Esophagus mucosa (tissue), 1 donor: ENCODE measurements at places on chromosomes 3 and 15.

DNA sequence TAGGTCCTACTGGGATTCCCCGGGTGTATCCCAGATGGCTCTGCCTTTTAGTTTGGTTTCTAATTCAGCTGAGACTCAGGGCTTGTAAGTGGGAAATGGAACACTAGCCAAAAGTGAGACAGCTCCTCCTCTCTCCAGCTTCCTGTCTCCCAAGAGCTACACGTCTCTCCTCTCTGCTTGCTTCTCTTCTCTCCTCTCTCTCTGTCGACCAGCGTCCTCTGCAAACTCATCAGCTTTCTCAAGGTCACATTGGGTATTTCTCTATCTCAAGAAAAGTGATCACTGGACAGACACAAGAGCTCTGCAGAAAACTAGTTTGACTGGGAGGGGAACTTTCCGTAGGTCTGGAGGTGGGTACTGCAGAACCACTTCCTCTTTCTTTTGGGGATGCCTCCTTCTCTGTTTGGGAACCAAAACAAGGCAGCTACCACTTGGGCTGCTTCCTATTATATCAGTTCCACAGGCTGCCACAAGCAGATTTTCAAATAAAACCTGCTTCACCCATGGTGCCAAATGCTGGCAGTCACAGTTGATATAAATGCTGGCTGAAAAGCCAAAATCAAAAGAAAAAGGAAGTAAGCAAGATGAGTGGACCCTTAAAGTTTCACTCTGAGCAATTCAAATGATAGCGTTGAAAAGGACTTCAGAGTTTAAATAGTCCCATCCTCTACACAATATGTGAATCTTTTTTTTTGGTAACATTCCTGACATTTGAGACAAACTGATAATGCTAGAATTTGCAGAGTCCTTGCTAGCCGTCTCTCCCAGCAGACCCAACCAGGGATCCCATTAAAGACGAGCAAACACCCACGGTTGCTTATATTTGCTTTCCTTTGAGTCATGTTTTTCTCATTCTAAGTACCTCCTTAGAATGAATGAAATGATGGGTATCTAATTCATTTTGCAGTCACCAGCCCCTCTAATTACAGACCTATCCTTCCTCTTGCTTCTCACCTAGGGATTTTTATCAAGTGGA lies 7.2 kb upstream of the DYNC1LI1 start:
- peak; percentile 50 for ATAC-seq

DNA sequence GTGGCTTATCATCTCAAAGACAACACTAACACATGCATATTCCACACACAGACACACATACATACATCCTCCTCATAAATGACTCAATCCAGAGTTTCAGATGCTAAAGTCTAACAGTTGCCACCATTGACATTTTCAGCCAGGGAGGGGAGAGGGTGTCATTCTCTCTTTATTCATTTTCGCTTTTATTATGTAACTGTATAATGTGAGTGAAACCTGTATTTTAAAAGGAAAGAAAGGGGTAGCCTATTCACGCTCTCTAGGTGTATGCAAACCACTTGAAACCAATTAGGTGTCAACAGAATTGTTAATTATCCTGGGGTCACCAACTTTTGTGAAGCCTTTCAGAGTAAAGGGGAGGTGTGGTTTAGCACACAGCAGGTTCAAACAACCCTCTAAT lies 1282.9 kb downstream of the ROBO2 start:
- ATAC-seq = no peak

GRCh38 chr15:65245096-65245856 lies 34.0 kb upstream of the CILP start:
- no peak for ATAC-seq

DNA sequence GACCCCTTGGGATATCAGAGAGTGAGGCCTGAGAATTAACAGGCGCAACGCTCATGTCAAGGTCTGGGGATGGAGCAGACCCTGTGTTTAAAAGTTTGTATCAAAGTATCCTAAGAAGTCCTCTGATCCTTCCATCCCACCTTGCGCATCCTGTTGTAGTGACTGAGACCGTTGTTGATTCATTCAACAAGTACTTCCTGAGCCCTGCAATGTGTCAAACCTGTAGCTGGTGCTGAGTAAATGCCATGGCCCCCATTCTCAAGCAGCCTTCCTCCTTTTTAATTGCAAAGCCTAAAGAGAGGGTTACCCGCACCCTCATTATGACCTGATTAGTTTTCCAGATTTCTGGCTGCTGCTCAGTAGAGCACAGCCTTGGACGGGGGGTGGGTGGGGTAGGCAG lies 46.4 kb downstream of the RPLP1 start:
- ATAC-seq = no peak

- no peak for ATAC-seq
Measured at GRCh38 chr15:44319385-44319784, 30.9 kb downstream of the GOLM2 start.

DNA sequence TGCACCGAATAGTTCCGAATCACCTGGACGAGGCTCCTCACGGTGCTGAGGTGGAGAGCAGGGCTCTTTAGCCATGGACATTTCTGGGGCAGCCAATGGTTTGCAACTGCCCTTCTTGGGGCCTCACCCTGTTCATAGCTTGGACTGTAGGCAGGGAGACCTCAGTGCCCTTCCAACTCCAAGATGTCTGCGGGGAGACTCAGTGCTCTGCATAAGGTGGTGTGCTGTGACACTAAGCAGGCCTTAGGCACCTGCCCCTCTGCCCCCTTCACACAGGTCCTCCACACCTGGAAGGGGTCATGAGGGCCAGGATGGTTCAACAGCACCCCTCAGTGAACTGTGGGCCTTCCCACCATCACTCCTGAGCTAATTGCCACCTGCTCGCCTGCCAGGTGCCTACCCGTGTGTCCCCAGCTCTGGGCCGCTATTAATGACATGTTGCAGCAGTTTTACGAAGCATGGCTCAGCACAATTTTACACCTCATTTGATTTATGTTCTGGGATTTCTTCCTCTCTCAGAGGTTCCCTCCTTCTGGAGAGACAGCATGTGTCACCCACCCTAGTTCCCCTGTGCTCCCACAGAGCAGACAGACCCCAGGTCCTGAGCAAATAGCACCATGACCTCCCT lies 101.2 kb upstream of the SMAD3 start:
- ATAC-seq = no peak

- ATAC-seq = peak; percentile 85
Measured at GRCh38 chr3:78571486-78571885, 1196.3 kb downstream of the ROBO1 start.

- no peak for ATAC-seq
Measured at GRCh38 chr3:176780766-176781165, 416.5 kb downstream of the TBL1XR1 start.

- no peak for ATAC-seq
Measured at GRCh38 chr15:100516643-100517512, 11.9 kb downstream of the CERS3 start.

DNA sequence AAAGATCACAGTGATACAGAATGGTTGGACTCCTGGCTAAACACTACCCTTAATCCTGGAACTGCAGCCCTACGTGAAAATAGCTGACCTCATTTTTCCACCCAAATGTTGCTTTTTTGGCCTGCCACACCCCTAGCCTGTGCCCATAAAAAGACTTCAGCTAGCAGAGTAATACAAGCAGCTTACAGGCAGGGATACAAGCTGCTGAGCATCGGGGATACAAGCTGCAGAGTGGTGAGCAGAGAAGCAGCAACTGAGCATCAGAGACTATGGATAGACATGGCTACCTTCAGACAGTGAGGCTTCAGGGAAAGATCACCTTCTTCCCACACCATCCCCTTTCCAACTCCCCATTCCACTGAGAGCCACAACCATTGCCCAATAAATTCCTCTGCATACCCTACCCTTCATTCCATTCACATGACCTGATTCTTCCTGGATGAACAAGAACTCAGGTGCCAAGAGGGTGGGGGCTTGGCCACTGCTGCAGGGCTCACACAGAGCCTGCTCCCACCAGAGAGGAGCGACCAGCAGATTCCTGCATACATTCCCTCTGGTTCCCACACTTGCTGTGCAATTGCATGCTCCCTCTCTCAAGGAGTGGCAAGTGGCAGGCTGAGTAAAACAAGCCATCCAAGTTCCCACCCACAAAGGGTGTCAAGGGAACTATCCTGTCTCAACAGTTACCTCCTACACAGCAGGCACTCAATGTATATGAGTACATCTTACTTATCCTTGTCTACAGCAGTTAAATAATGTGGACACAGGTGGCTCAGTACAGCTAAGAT lies 217.5 kb downstream of the ALCAM start:
- ATAC-seq = no peak

GRCh38 chr15:63075015-63075983 lies 32.8 kb downstream of the TPM1 start:
- no peak for ATAC-seq

GRCh38 chr15:74444106-74445062 lies 10.6 kb upstream of the SEMA7A start:
- ATAC-seq = no peak

DNA sequence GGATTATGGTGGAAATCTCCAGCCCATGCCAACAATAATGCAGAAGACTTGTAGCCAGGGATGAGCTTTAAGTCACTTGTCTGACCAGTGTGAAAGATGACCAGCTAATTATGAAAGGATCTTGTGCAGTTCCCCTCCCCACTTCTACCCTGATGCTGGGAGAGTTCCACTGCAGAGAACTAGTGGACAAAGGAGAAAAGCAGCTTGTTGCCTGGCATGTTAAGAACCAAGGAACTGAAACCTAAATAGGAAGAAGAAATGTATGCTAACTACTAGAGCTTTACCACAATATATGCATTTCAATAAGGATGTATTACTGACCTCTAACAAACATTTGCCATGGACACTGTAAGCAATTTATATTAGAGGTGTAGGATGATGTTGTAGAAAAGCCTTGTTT lies 52.2 kb upstream of the CSTA start:
- ATAC-seq = no peak

DNA sequence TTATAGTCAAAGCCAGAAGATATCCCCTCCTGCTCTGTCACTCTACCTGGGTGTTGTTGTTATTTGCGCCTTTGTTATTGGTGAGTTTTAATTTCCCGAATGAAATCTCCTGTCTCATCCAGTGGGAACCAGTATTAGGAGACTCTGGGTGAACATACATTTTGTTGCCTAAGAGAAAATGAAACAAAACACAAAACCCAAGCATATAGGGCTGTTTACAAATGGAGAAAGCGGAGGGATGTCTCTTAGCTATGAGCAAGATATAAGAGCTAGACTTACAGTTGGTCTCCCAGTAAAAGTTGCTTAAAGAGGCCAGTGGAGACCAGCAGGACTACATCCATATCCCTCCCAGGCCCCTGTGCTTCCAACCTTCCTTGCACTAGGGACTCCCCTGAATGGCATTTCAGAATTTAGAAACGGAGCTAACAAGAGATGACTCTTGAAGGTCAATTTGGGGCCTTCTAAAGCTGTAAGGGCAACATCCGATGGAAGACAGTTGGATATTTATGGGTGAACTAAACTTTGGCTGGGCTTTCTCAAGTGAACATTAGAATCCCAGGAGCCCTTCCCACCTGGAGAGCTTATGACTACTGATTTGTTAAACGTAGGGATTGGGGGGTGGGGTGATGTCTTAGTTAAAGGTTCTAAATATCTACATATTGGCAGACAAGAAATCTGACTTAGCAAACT lies 2.7 kb downstream of the EOMES start:
- no peak for ATAC-seq

- no peak for ATAC-seq
Measured at GRCh38 chr3:145058483-145058882, 1086.9 kb downstream of the DIPK2A start.

GRCh38 chr3:148203297-148204010 lies 494.2 kb upstream of the AGTR1 start:
- ATAC-seq = no peak

DNA sequence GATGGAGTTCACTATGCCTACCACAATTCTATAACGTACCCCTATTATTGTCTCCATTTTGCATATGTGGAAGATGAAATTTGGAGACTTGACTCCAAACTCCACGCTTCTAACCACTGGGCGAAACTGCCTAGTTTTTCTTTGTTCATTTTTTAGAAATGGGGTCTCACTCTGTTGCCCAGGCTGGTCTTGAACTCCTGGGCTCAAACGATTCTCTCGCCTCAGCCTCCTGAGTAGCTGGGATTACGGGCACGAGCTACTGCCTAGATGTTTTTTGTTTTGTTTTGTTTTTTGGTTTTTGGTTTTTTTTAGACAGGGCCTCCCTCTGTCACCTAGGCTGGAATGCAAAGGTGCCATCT lies 584 bp upstream of the RPL32 start:
- ATAC-seq = no peak
